Hepatic stellate cell (primary cell): ENCODE measurements at places on chromosomes 16 and 17.

GRCh38 chr17:35170968-35171771 lies 23.0 kb downstream of the SLC35G3 start:
- DNase-seq = peak; percentile 47

DNA sequence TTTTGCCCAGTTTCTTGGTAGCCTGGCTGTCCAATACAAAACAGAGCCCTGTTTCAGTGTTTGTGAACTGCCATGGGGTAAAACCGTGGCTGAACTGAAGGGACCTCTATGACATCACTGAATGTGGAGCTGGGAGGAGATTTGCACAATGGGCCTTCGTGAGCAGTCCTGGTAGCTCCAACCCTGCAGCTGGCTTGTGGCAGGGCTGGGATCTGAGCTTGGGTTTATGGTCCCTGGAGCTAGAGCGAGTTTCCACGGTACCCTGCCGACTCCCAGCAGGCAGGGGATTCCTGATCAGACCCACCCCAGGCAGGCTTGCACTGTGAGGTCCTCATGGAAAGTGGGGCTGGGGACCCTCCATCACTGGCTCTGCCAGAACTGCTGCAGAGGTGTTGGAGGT lies 247.0 kb downstream of the GSG1L start:
- no peak for DNase-seq

- no peak for DNase-seq
Measured at GRCh38 chr16:59907611-59908010, 1173.5 kb upstream of the GOT2 start.

- DNase-seq = no peak
Measured at GRCh38 chr16:50334106-50334975, 34.4 kb downstream of the BRD7 start.

GRCh38 chr17:69207151-69207550 lies 21.5 kb downstream of the ABCA10 start:
- no peak for DNase-seq

DNA sequence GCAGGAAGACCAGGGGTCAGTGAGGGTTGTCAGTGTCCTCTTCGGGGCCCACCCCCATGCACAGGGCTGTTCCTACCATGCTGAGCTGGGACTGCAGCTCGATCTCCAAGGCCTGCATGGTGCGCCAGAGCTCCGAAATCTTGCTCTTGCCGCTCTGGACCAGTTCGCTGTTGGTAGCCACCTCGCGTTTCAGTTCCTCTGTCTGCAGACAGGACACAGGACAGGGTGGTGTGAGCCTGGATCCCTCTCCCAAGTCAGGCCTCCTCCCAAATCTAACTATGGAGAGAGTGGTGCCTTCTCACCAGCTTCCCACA lies 90.9 kb downstream of the GOSR1 start:
- no peak for DNase-seq

DNA sequence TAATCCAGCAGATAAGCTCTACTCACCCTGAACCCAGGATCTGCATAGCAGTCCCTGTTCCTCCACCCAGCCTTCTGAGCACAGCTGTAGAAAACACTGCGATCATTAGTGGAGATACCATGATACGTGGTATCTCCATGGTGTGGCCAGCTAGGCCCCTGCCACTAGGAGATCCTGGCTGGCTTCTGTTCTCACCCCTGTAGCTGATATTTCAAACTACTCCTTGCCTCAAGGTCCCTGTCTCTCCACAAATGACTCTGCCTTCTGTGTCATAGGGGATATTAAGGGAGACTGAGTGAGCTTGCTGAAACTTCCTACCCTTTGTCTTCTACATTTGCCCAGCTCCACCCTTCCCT lies 44.3 kb downstream of the ERN1 start:
- DNase-seq = no peak
